Epithelial cell of proximal tubule (primary cell): ENCODE measurements at places on chromosomes 3 and 15. TPM values are rescaled to one million over a fixed set of nuclear protein-coding genes. Genes with fewer than 3 reads are reported as not detected.

- no peak for DNase-seq
Measured at GRCh38 chr15:58701376-58701775, 48.1 kb downstream of the ADAM10 start.

GRCh38 chr15:51775967-51776816 lies 24.8 kb downstream of the TMOD2 start:
- no peak for DNase-seq

GRCh38 chr3:13827256-13827655 lies 52.6 kb downstream of the WNT7A start:
- DNase-seq: no peak

DNA sequence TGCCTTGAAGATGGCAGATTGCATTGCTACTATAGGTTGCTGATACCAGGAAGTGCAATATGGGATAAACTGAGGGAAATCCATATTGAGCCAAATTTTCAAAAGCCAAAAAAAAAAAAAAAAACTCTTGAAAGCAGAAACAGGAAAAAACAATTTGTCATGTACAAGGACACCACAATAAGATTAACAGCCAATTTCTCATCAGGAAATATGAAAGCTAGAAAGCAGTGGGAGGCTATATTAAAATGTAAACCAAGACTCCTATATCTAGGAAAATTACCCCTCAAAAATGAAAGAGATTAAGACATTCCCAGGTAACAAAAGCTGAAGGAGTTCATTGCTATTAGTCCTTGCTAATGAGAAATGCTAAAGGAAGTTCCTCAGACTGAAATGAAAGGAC lies 462.8 kb upstream of the DPH6 start:
- DNase-seq: no peak

DNA sequence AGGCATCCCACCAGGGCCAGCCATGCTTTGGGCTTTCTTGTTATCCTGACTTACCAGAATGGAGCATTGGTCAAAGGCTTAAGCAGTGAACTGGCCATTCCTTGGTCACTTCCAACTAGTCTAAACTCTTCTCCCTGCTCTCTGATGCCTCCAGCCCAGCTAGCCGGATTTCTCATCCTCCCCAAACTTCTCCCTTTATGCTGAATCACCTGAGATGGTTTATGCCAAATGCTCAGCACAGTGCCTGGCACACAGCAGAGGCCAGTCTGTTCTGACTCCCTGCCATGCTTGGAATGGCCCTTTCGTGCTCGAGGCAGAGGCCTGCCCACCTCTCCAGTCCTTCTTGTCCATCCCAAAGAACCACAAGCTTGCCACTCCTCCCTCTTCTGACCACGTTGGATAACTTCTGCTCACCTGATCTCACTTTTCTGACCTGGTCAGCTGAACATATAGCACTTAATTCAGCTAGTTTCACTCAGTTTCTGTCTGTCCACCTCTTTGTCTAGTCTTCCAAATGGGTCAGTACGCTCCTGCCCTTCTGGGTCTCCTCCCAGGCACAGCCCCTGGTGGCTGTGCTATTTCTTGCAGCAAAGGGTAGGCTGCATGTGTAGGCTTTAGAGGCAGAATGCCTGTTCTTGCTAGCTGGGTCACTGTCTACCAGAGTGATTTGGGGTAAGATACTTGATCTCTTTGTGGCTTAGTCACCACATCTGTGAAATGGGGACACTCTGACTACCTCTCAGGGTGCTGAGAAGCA lies 2.2 kb upstream of the RBP1 start:
- no peak for DNase-seq

DNA sequence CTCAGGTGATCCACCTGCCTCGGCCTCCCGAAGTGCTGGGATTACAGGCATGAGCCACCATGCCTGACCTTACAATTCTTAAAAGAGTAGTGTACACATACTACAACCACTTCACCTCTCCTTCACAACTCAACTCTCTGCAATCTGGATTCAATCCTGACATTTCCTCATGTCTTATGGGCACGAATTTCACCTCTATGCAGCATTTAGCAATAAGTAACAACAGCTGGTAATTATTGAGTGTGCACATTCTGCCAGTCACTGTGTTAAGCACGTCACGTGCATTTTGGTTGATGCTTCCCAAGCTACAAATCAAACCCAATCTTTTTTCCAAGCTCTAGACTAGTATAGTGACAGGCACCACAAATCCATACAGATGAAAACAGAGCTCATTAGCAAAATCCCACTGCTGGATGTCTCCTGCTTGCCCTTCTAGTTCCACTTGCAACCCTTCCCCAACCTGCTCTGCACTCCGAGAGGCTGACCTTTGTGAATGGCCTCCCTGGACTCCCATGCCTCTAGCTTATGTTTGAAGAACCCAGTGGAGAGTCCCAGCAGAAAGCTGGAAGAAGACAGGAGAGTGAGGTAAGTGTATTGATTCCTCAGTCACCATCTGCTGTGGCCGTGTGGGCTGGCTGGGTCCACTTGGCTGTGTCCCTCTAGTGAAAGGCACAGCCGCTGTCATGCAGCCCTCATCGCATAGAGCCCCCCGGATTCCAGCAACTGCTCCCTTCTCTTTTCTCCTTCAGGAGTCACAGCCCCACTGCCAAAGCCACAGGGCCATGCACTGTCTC lies 176.5 kb downstream of the MEX3B start:
- no peak for DNase-seq

Gene SLC28A2
- total RNA-seq: not detected in 2 replicates

- no peak for DNase-seq
Measured at GRCh38 chr3:31959951-31960792, 20.9 kb downstream of the OSBPL10 start.
